ENCODE measurements at places on chromosomes 13 and 19.

DNA sequence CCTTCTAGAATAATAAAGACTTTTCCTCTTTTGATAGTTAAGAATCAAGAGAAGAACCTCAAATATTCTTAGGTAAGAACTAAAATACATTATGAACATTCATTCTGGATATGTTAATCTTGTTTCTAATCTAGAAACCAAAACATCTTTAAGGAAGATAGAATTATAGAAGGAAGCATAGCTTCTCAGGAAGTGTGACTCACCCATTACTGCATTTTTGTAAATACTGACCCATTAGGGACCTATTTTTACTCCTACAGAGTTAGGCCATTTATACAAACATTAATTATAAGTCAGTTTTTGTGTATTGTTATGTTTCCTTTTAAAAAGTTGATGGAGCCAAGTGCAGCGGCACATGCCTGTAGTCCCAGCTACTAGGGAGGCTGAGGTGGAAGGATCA, 147.1 kb downstream of the NUFIP1 start:
- no peak for DNase-seq

GRCh38 chr13:35855531-35856019, 275.6 kb downstream of the DCLK1 start:
- no peak for DNase-seq

DNA sequence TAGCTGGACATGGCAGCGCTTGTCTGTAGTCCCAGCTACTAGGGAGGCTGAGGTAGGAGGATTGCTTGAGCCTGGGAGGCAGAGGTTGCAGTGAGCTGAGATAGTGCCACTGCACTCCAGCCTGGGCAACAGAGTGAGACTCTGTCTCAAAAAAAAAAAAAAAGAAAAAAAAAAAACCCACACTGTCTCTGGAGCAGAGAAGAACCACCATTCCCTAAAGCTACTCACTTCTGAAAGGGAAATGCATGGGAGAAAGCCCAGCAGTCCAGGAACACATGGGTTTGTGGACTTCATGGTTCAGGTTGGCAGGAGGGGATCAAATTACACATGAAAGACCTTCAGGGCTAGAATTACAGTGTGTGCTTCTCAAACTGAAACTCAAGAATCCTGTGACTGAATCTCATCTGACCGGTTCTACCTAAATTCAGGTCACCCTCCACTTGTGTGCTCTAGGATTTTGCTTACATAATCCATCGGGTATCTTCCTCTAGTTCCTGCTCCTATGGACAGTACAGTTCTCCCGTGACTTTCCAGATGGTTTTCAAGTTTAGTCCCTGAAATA, 30.2 kb upstream of the CPB2 start:
- no peak for DNase-seq

- no peak for DNase-seq
These were observed 117.7 kb upstream of the ABCC4 start for GRCh38 chr13:95418946-95419345.

DNA sequence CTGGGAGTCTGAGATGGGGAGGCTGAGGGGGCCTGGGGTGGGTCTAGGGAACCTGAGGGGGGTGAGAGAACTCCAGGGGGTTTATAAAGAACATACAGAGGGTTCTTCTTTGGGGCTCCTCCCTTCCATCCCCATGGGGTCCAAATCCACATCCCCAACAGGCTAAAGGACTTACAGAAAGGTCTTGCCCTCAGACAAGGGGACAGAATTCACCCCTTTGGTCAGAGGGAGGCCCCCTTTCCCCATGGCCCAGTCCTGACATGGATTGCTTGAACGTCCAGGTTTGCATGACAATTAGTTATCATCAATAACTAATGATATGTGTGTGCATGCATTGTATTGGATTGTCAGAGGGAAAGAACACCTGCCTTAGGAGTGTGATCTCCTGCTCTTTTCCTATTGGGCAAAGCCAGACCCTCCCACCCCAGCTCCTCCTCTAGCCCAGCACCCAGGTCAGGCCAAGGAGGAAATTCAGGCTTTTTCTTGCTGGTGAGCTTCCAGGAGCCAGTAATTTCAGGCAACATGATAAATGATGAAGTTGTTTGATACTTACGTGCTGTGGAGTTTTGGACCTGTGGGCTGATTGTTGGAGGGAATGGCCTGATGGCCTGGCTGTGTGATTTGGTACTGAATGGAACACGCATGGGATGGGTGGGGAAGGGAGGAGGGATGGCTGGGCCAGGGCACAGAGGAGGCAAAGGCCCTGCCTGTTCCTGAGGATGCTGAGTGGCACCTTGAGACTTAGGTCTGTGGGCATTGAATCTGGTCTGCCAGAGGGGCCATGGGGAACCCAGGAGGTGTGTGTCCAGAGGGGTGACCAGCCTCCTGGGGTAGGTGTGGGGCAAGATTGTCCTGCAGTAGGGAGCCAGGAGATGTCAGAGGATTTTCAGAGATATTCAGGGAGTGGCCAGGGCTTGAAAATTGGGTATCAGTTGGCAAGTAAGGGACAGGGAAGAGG, 1.1 kb downstream of the KLHL26 start:
- DNase-seq = no peak

DNA sequence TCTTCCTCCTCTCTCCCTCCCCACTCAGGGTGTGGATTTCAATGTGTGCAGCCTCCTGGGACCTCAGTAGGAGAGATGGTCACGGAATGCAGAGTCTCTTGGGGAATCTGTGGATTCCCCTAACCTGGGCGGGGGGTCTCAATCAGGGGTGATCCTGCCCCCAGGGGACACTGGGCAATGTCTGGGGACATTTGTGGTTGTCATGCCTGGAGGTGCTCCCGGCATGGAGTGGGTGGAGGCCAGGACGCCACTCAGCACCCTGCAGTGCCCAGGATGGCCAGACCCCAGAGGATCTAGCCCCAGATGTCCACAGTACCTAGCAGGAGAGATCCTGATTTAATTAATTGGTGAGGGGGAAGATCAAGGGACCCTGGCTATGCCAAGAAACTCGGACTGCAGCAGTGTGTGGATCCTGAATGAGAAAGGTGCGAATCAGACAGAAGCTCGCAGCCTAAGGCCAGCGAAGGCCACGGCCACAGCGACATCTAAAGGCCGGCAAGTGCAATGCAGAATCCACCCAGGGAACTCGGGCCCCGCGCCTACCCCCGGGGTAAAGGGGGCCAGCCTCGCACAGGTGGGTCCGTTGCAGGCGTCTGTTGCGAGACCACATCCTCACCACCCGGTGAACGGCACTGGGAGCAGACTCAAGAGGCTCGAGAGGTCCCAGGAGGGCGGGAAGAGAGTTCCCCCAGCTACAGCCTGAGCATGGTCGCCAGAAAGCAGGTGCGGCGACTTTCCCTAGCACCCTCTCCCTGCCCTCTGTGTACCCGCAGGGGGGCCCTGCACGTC, 88.8 kb downstream of the GNG7 start:
- DNase-seq = no peak

- DNase-seq = no peak
These were observed 116.2 kb upstream of the ZNF536 start for GRCh38 chr19:30255791-30256495.

DNA sequence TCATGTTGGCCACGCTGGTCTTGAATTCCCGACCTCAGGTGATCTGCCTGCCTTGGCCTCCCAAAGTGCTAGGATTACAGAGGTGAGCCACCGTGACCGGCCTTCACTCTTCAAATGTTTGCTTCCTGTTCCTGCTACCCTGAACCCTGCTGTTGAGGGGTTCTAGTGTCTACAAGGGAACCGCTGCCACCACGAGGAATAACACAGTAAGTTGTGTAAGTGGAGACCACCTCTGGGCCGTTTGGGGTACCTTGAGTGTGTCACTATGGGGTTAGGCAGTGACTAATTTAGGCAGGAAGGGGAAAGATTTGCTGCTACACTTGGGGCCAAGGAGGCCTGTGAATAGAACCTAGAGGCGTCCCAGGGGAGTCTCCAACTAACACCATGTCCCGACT, 2.2 kb upstream of the MYADM start:
- no peak for DNase-seq

GRCh38 chr19:16814526-16815100, 14.6 kb upstream of the SIN3B start:
- DNase-seq = no peak

DNA sequence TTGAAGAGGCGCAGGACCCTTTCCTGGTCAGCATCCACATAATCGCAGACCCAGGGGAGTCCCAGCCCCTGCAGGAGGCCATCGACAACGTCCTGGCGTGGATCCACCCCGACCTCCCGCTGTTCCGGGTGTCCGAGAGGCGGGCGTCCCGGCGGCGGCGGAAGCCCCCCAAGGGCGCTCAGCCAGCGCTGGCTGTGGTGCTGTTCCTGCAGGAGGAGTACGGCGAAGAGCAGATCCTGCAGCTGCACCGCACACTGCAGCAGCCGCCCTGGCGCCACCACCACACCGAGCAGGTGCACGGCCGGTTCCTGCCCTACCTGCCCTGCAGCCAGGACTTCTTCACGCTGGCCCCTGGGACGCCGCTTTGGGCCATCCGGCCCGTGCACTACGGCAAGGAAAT, 29.3 kb downstream of the FAM124A start:
- DNase-seq = no peak

GRCh38 chr19:40744554-40745401, 5.5 kb downstream of the ACTMAP start:
- no peak for DNase-seq

- no peak for DNase-seq
These were observed 38.0 kb upstream of the ATP12A start for GRCh38 chr13:24642219-24642618.

GRCh38 chr13:24220086-24220703, 59.7 kb downstream of the SPATA13 start:
- no peak for DNase-seq
